ENCODE measurements at places on chromosomes 3 and 15.

GRCh38 chr3:157393113-157393512 lies 43.5 kb upstream of the PTX3 start:
- DNase-seq = no peak

- peak; percentile 22 for DNase-seq
Measured at GRCh38 chr3:185402561-185402960, 39.6 kb downstream of the MAP3K13 start.

DNA sequence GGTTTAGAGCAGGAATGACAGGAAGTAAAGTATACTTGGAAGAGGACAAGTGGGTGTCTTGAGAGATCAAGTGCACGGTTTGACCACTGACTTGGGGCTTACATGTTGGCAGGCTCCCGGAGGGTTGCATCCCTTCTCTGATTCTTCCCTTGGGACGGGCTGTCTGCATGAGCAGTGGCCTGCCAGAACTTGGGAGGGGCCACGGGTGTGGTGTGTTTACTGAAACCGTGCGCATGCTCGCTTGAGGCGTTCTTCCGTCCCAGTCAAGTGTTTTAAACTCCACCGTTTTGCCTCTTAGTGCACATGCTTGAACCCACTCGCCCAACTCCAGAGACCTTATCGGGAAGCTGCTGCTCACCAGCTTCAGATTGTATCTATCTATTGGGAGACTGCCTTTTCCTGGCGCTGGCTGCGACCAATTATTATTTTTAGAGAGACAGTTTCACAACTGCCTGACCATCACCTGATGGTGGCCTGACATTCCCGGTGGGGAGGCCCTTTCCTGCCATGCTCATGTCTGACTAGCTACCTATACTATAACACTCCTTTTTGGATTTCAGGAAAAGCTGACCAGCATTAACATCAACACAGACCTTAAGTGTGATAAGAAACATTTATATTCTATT lies 14.9 kb upstream of the C3orf22 start:
- DNase-seq = no peak

DNA sequence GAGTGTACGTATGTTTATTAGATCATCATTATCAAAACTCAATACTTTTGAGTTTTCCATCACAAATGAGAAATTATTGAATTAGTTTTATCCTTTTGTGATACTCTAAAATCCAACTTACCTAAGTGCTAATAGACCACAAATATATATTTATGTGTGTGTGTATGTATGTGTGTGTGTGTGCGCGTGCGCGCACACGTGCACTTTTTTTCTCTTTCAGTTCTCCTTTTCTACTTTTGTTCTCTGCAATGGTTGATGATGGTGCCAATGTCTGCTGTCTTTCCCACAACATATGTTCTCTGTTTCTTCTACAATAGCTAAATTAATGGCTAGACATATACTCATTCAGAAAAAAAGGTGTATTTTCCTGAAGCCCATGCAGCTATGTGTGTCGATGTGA lies 571.6 kb upstream of the ARPP21 start:
- DNase-seq = no peak

GRCh38 chr3:72380711-72381493 lies 467.3 kb downstream of the SHQ1 start:
- DNase-seq = no peak

DNA sequence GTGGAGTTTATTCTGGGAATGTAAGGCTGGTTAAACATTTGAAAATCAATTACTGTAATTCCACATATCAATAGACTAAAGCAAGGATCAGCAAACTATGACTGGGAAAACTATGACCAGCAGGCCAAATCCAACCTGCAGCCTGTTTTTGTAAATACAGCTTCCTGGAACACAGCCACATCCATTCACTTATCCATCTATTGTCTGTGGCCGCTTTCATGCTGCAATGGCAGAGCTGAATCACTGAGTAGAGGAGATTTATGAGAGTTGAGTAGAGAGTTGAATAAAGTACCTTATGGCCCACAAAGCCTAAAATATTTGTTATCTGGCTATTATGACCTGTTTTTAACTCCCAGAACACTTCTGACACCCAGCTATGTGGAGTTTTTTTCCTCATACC lies 12.2 kb downstream of the MYLK start:
- peak; percentile 86 for DNase-seq

- no peak for DNase-seq
Measured at GRCh38 chr3:151871639-151872468, 1.6 kb upstream of the SUCNR1 start.

- DNase-seq = no peak
Measured at GRCh38 chr15:85619992-85620689, 174.6 kb downstream of the KLHL25 start.

GRCh38 chr15:88118035-88118434 lies 138.5 kb downstream of the NTRK3 start:
- no peak for DNase-seq

GRCh38 chr15:78050441-78050809 lies 27.1 kb downstream of the TBC1D2B start:
- DNase-seq = no peak

GRCh38 chr3:128343287-128344051 lies 123.2 kb downstream of the DNAJB8 start:
- DNase-seq = no peak

- DNase-seq = no peak
Measured at GRCh38 chr15:52392008-52392687, 96.5 kb upstream of the MYO5C start.

DNA sequence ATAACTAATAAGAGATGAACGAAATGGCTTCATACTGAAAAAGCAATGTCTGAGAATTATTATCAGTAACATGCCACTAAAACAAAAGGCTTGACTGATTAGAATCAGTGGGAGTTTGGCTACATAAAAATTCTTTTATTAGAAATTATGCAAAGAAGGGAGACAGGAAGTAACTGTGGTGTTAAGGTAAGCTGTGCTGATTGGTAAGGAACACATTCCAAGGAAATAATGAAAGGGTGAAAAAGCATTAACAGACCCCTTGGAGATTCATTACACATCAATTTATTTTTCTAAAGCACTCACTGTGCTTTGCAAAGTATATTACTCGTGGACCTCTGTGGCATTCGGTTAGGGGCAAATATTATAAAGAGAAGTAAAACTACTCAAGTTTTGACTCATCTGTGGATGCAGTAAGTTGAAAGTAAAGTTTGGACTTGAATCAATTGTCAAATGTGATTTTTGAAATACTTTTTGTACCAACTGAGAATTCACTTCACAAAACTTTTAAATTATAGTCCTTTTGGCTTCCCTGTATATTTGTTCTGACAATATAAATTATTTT lies 176.1 kb upstream of the ZPLD1 start:
- peak; percentile 2 for DNase-seq

DNA sequence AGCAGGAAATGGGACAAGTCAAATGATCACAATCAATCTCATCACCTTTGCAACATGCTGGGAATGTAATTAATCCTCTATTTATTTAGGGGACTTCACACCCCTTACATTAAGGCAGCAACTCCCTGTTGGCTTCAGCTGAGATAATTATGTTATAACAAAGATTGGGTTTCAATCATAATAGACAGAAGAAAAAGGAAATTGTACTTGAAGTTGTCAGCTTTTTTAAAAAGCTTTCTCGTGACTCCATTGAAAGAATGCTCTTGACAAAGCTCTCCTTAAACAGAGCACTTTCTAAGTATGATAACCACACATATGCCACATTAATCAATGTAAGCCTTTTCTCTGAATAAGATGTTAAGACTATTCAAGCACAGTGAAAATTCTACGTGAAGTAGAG lies 65.7 kb downstream of the SHQ1 start:
- DNase-seq = no peak

GRCh38 chr3:3305084-3305483 lies 125.6 kb upstream of the CRBN start:
- no peak for DNase-seq

DNA sequence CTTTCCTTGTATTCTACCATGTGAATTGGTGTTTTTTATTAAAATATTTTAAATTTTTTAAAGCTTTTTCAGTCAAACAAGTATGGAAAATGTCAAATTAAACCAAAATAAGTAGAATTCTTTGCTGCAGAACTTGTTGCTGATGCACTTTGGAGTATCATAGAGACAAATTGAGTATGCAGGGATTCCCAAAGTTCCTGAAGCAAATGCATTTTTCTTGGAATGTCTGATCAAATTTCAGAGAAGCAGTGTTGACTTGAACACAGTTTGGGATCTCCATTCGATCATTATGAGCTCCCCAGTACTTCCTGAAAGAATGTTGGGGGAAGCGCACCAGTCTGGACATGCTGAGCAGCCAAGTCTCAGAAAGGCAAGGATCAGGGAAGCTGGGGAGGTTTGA lies 517.8 kb upstream of the CFAP20DC start:
- no peak for DNase-seq

DNA sequence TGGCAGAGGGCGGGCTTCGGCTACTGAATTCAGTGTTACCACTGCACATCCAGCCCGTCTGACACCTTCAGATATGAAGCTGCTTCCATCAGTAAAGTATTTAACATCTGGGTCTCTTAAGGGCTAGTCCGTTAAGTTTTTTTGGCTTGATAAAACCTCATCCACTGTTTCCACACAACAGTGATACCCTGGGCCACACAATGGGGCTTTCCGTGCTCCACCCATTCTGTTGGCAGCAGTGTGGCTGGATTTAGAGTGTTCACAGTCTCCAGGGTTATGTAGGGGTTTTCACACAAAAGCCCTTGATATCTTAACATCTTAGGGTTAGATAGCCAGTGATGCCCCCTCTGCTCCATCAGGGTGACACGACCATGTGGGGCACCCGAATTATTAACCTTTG lies 165.0 kb downstream of the STXBP5L start:
- DNase-seq = no peak

DNA sequence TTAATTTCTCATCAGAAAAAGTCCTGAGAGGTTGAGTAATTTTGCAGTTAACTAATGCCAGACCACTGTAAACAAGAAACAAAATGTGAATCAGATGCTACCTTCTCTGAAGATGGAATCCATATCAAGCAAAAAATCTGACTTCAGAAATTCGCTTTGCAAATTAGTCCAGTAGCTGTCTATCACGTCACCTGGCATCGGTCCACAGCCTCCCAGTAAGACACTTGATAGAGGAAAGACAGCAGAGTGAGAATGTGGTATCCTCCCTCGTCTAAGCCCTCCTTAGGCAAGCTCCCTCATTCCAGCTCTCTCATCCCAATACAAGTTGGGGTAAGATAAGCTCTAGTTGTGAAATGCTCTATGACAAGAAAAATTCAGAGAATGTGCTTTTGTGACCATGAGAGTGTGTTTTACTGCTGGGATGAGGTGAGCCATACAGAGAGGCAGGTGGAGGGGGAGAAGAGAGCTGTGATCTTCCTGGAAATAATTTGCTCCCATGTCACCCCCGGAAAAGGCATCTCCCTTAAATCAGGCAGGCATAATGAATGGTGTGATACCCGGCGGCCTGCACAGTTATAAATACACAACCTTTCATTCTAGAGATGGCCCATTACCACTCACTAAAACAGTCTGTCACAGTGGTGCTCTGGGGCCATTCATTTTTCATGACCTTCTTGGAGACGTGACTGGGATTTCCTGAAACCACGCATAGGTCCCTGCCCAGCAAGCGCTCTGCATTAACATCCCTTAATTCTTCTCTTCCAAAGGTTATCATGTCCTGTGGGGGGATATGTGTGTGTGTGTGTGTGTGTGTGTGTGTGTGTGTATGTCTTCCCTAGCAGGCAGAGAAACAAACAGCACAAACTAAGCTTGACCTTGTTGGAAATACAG lies 602.0 kb upstream of the KCNMB2 start:
- DNase-seq = peak; percentile 95

DNA sequence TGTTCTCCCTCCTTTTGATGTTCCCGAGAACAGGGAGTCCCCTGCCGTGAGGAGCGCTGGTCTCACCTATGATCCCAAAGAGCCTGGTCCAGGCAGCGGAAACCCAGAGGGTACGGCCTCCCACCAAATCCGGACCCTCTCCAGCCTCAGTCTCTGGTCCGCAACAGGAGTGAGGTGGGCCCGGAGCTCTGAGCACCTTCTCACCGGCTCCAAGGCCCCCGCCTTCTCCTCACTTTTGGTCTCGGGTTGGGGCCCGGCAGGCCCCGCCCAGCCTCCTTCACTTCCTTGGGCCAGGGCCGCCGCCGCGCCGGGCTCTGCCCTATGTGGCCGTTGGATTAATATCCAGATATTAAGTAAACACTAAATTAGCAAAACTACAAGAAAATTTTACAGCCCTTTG lies 5.7 kb upstream of the SKOR1 start:
- no peak for DNase-seq

DNA sequence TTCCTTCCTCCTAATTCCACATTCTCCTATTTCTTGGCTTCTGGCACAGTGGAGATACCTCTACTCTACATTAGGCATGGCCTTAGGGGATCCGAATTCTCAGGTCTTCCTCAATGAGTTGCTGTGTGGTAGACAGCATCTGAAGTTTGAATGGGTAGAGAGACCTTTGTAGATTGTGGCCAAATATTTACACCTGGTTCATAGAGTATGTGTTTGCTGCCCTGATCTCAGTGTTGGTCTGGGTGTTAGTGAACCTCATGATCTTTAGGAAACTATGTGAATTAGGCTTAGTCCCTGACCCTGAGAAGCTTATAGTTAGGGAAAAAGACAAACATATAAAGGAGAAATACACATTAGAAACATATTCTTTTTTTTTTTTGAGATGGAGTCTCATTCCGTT lies 75.8 kb downstream of the LPP start:
- DNase-seq = no peak

- peak; percentile 16 for DNase-seq
Measured at GRCh38 chr3:109131276-109131675, 5.2 kb upstream of the C3orf85 start.

DNA sequence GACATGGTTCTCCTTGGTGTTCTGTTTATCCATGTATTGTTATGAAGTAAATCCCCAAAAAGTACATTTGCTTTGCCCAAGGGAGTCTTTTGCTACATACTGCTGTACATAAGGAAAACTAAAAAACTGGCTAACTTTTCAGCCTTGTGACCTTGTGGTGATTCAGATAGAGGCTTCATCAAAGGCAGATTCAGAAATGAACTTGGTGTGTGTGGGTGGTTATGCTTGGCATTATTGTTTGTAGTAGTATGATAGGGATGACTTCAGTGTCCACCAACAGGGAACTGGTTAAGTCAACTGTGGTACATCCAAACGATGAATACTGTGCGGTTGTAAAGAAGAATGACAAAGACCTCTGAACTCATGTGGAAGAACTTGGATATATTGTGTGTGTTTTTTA lies 75.6 kb upstream of the CHRNB4 start:
- DNase-seq = no peak

DNA sequence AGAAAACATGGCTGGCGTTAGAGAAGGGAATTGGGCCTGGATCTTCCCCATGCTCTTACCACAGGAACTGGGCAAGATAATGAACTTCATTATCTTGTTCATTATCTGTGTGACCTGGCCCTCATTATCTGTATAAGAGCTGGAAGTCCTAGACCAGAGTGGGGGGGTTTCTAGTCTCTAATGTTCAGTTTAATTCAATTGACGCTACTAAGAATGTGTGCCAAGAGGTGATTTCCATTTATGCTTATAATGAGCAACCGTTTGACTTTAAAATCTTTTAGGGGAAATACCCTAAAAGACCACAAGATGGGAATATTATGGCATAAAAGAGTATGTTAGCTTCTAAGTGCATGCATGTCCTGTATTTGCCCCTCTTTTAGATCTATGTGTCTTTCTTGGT lies 59.1 kb upstream of the CSTA start:
- DNase-seq = no peak

GRCh38 chr3:11300970-11301369 lies 28.8 kb downstream of the ATG7 start:
- no peak for DNase-seq

- DNase-seq = no peak
Measured at GRCh38 chr15:74815121-74815934, 2.7 kb downstream of the LMAN1L start.

- DNase-seq = no peak
Measured at GRCh38 chr3:119305286-119305685, 11.1 kb downstream of the ARHGAP31 start.

- DNase-seq = peak; percentile 33
Measured at GRCh38 chr3:73086071-73086494, 24.6 kb downstream of the EBLN2 start.

Measured in kidney glomerular epithelial cell (primary cell).